Mucosa of descending colon (tissue), 3 donors: ENCODE measurements at places on chromosomes 12 and 14.
A peak's percentile ranks its signal among the peaks of the same experiment; 100 is the strongest.

DNA sequence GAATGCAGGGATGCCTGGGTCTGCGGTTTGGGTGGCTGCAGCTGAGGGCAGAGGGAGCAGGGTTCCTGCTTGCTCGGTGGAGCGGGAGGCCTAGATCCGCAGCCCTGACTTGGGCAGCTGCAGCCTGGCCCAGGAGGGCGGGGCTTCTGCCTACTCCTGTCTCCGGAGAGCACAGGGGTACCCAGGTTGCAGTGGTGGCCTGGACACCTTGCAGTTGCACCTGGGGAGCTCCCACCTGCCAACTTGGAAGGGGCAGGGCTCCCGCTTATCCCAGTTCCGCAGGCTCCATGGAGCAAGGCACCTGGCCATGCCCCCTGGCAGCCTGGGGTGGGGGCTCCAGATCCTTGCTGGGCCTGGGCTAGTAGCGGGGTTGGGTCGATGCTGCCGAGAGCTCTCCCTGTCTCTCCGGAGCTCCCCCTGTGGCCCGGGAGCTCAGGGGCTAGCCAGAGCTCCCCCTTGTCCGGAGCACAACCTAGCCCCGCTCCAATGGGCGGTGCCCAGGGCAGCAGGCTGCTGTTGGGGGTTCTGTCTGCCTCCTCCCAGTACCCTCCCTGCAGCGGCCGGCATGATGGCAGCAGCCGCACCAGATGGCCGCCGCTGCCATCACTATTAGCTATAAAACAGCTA is 136.4 kb downstream of the PTPRR start:
- no peak for DNase-seq

- no peak for DNase-seq
Observed at GRCh38 chr12:61272441-61272840, 987.8 kb upstream of the USP15 start.

DNA sequence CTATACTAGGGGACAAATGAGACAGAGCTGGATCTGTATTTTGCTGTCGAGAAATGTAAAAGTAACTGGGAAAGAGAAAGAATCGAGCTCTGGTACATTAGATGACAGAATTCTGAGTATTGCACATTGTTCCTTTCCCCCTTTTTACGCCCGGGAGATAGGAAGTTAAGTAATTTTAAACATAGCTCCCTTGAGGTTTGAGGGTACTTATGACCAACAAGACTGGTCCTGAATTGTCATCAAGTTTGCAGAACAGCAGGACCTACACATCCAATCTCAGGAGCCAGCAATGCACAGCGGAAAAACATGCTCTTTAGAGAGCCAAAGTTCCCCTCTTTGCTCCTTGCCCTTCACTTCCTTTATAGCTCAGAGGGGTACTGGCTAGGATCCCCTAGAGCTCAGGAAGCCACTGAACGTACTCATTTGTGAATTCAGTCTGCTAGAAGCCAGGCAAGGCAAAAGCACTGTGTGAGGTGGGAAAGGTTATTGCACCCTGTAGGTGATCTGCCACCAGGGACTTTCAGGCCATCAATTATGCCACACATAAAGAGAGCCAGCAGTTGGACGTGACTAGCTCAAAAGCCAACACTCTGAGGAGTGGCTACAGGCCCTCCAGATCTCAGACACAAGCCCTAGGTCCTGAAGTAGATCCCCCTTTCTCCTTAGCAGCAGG is 333.8 kb downstream of the KCNH5 start:
- DNase-seq: no peak

GRCh38 chr14:30445011-30445793 is 113.8 kb upstream of the G2E3 start:
- DNase-seq: no peak

DNA sequence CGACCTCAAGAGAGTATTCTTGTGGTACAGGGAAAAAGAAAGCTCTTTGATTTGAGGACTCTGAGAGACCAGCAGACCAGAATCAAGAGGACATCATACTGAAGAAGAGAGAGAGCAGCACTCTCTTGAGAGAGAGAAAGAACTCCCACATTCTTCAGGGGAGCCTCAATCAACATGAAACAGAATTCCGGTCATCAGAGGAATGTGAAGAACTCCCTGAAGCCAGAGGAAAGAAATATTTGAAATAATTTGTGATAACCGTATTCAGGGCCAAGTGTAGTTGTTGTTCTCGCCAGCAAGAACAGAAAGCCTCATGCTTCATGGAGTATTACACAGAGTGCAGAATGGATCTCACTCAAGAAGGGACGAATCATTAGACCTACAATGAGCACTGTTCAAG is 363.8 kb upstream of the TMEM132C start:
- no peak for DNase-seq

DNA sequence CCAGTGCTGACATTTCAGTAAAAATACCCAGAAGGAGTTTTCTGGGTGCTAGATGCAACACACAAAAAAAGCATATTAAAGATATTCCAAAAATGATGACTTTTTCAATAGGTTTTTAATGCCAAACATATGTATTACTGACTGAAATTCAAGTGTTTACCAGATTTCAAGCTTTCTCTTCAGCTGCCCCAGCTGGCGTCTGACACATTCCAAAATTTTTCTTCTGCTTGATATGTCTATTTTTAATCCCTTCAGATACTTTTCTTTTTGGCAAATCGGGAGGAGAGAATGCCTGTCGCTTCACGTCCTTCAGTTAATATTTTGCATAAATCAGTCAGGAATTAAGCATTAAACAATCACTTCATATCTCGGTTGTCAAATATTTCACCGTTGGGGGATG is 7.1 kb upstream of the CCDC60 start:
- DNase-seq: no peak

- DNase-seq: no peak
Observed at GRCh38 chr12:1391722-1392121, 202.7 kb downstream of the FBXL14 start.

GRCh38 chr14:104520620-104521410 is 58.7 kb upstream of the C14orf180 start:
- no peak for DNase-seq

DNA sequence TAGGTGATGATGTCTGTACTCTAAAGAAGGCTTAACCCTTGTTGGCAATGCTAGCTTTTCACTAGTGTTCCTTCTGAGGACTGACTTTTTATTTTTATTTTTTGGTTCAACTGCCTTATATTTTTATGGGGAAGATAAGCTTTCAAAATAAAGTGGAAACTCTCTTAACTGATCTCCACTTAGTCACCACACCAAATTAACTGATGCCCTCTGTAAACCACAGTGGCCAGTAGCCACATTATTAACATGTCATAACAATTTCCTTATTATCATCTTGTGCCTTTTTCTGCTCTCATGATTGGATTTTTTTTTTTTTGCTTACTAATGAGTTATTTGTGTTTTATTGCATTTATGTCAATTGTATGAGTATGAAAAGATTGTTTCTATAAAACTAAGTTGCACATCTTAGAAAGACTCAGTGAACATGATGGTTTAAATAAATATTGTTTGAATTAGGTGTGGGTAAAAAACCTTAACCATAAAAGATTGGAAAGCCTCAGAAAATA is 56.9 kb downstream of the SCFD1 start:
- no peak for DNase-seq

GRCh38 chr12:1676043-1676442 is 14.8 kb upstream of the ADIPOR2 start:
- DNase-seq: no peak

DNA sequence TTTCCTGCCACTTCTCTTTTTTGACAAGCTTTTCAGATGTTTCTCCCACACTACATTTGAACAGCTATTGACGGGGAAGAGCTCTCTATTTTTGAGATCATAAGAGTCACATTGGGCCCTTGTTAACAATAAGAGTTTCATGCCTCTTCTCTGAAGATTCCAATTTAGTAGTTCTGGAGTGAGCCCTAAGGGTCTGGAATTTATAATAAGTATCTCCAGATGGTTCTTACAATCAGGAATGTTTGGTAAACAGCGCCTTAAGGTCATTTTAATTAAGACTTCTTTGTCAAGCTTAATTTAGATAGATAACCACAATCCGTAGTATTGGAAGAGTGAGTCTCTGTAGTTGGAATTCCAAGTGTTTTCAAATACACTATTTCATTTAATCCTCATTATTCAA is 60.6 kb upstream of the HECTD1 start:
- DNase-seq: no peak

- peak; percentile 42 for DNase-seq
Observed at GRCh38 chr12:92030618-92031017, 115.0 kb downstream of the BTG1 start.

DNA sequence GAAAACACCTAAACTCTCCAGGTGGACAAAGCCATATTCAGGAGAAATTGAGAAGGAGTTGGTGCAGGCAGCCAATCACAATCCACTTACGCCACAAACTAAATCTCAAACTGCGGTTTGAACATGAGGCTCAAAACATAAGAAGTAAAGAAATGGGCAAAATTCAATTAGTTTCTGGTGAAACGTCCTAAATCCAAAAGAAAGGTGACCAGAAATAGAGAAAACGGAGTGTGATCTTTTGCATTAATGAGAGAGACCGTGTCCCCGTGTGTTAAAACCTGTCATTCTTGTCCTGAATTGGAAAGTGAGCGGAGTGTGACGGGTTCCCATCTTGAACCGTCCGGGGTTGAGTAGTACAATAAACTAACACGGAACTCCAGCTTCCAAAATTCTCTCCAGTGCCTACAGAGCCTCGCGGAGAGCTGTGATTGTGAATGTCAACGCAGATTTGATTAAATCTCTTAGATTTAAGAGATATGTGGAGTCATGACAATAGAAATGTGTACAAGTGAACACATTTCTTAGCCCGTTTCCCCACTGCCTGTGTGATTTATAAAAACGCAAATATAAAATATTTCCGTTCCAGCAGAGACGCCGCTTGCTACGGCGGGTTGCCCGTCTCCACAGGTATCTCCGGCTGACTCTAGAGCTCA is 595 bp upstream of the METAP2 start:
- DNase-seq: peak; percentile 68

DNA sequence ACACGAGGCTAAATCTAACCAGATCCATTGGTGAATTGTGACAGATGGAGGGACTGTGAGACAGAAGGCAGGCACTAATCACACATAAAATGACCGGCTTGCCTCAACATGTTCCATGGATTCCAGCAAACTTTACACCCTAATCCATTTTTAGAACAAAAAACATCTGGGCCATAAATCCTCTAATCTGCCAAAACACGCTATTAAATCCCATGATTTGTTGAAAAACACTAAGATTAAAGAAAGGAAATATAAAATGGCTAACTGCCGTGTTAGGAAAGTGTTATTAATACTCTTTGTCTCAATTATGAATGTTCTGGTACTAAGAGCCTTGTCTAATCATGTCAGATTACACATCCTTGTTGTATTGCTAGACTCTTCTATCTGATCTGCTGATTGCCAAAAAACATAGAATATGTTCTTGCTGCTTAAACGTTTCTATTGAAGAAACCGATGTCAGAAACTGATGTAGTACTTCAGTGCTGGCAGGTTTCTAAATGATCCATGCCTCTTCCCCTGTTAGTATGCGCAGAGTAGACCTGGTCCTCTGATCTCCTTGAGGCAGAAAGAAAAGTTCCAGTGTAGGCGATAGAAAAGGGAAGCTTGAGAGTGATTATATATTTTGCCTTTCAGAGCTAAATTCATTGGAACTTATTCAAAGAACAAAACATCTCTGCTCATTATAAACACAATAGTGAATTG is 384.9 kb downstream of the SOX5 start:
- no peak for DNase-seq

DNA sequence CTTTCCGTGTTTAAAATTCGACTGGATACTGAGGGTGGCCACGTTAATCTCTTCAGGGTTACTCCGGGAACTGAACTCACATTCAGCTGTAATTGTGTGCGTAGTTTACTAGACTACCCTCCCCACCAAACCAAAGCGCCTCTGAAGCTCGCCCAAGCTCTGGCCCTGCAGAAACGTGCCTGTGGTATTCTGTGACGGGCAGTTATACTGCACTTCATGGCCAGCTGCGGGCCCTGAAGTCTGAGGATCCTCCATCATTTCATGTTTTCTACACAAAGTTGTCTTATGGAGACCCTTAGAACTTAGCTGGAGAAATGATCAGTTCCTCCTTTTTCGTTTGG is 688 bp downstream of the ZNF26 start:
- DNase-seq: no peak

DNA sequence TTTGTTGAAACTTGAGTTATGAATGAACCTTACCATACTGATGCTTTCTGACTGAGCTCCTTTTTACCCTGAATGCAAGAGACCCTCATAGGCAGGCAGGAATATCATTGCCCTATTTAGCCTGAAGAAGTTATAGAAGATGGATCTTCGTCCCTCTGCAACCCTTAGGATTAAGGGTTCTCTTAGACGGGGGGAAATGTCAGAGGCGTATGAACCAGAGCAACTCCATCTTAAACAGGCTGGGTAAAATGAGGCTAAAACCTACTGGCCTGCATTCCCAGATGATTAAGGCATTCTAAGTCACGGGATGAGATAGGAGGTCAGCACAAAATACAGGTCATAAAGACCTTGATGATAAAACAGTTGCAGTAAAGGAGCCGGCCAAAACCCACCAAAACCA is 7.5 kb downstream of the ATF1 start:
- DNase-seq: no peak

DNA sequence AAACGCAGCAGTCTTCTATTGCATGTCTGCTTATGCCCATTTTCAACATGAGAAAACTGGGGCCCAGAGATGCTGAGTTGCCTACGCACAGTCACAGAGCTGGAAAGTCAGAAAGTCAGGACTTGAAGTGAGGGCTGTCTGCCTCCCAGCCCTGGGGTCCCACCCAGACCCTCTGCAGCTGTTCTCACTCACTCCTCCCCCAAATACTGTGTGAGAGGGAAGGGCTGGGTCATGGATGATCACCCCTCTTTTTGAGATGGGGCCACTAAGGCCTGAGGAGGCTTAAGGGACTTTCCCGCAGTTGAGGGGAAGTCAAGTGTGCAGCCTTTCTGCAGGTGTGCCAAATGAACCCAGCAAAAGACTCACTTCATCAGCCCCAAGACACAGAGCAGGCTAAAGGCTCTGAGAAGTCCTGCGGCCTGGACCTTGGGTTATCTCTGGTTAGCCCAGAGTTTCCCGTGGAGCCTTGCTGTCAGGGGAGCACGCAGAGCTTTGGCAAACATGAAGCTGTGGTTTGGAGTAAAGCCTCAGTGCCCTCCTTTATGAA is 18.7 kb downstream of the DTX1 start:
- no peak for DNase-seq

GRCh38 chr14:103372552-103373304 is 12.5 kb upstream of the MARK3 start:
- no peak for DNase-seq

- peak; percentile 24 for DNase-seq
Observed at GRCh38 chr14:76761960-76762410, 717 bp downstream of the VASH1 start.

DNA sequence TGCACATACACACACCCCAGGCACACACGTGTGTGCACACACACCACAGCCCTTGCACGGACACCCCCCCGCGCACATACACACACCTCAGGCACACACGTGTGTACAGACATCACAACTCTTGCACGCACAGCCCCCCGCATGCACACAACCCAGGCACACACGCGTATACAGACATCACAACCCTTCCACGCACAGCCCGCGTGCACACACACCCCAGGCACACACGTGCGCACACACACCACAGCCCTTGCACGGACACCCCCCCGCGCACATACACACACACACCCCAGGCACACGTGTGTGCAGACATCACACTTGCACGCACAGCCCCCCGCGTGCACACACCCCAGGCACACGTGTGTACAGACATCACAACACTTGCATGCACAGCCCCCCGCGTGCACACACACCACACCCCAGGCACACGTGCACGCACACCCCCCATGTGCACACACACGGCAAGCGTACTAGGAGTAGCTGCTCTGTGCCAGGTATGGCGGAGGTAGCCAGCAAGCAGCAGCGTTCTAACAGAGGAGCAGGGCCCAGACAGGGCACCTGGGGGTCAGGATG is 18.2 kb upstream of the ANKLE2 start:
- DNase-seq: no peak

- no peak for DNase-seq
Observed at GRCh38 chr12:9977916-9978315, 6.7 kb downstream of the CLEC12A start.
